Breast epithelium (tissue), 4 donors: ENCODE measurements at places on chromosomes 1 and 21. TPM values are rescaled to one million over a fixed set of nuclear protein-coding genes. Genes with fewer than 3 reads are reported as not detected.

TRIM17 gene
- 9.5 TPM for total RNA-seq

SDCCAG8 gene
- total RNA-seq = 62.3 TPM

DNA sequence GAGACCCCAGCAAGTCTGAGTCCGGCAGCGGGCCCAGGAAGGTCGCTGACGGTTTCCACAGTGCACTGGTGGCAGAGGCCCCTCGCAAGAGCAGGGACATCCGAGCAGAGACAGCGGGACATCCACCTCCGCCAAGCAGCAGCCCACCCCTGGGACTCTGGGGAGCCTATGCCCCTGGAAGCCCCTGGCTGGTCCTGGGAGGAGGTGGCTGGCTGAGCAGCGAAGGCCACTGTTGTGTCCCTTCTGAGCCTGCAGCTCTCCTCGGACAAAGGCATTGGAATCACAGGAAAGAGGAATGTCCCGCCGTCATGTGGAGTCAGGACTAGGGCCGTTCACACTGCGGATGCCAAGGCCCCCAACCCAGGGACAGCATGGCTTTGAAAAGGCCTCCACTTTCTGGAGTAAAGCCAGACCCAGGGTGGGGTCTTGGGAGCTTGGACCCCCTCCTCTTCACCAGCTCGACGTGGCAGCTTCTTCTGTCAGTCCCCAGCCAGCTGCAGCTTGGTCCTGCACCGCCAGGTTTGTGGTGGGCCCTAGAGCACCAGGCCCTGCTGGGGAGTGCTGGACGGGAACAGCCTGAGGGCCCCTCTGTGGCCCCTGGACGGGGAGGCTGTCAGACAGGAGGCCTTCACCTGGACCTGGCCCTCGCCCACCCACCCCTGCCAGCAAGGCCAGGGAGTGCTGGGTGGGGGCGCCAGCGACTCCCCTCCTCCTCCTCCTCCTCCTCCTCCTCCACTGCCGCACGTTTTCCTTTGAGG lies 1.4 kb downstream of the MEGF6 start:
- no peak overlapping the region for H3K27ac ChIP-seq
- peaks cover 15% of the 10 kb centered on the region for H3K4me1 ChIP-seq
- no peak overlapping the region for H3K4me3 ChIP-seq
- no peak for DNase-seq
- no peaks in the 10 kb centered on the region for H3K36me3 ChIP-seq

GRCh38 chr1:228542981-228543380 lies 55.8 kb downstream of the RNF187 start:
- peak; percentile 6 for DNase-seq
- H3K27ac ChIP-seq = no peak overlapping the region
- no peaks in the 10 kb centered on the region for H3K36me3 ChIP-seq
- no peaks in the 10 kb centered on the region for H3K4me1 ChIP-seq

- H3K4me1 ChIP-seq = no peaks in the 10 kb centered on the region
- no peaks in the 10 kb centered on the region for H3K27me3 ChIP-seq
- H3K36me3 ChIP-seq = no peaks in the 10 kb centered on the region
Measured at GRCh38 chr1:66395202-66396061, 138.5 kb upstream of the SGIP1 start.
